ENCODE measurements at places on chromosomes 12 and 14. TPM values are rescaled to one million over a fixed set of nuclear protein-coding genes. Genes with fewer than 3 reads are reported as not detected.

DNA sequence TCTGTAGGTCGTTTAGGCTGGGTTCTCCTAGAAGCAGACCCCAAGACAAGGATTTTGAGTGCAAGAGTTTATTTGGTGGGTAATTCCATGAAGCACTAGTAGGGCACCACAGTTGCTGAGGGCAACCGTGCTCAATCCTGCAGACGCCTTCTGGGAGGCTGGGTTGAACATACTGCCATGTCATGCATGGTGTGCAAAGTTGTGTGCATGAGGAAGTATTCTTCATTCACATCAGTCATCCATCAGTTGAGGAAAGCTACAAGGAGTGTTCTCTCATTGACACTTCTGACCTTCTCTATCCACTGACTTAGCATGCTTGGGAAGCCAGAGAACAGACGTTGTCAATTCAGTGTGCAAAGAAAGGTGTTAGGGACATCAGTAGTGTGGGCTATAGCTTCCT lies 179.2 kb downstream of the PTPN11 start:
- no peak for DNase-seq

- no peak for DNase-seq
Observed at GRCh38 chr12:52358575-52359350, 8.5 kb downstream of the KRT85 start.

EPYC gene
- not detected for polyA plus RNA-seq

DNA sequence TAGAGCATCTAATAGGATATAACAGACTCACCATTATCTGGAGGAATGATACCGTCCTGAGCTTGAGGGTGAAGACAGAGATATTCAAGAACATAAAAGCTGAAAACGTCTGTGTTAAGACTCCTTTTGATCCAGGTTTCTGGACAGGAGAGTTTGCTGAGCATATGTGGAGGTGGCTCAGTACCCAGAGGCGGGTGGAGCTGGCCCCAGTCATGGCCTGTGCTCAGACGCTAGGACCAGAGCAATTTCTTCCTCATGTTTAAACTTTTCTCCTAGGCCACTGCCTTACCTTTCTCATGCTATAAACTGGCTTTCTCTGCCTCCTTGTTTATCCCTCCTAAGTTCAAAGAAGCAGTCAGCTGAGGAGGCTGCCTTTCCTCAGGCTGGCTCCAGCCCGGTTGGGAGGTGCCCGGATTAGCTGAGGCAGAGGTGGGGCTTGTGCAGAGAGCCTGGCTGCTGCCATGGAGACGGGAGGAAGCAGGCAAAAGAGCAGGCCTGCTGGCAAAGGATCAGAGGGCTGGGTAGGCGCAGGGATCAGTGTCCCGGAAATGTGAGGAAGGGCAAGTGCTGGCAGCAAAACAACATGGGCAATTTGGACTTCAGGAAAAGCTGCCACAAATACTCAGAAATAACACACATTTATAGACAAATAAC lies 13.7 kb downstream of the COA8 start:
- DNase-seq, result peak; percentile 87

FAM181A gene
- 0.15 TPM for polyA plus RNA-seq

GALNT8 gene
- 6.5 TPM for polyA plus RNA-seq

GRCh38 chr14:69285661-69286255 lies 25.8 kb downstream of the GALNT16 start:
- no peak for DNase-seq

GRCh38 chr14:69827560-69827959 lies 30.5 kb upstream of the SLC10A1 start:
- DNase-seq, result no peak

- DNase-seq, result no peak
Observed at GRCh38 chr12:46382408-46382963, 9.9 kb upstream of the SLC38A2 start.

- peak; percentile 47 for DNase-seq
Observed at GRCh38 chr12:43776498-43776897, 17.7 kb downstream of the IRAK4 start.

All from muscle of leg (tissue), 16 donors.